Activated CD4-positive, alpha-beta T cell treated with anti-CD3 and anti-CD28 coated beads, Interleukin-2, amount 10 ng/mL, durations not matched to agents 7 days and 5 days (primary cell): ENCODE measurements at places on chromosomes 13 and 19. TPM values are rescaled to one million over a fixed set of nuclear protein-coding genes. Genes with fewer than 3 reads are reported as not detected.

Gene LILRA5
- not detected for total RNA-seq

DNA sequence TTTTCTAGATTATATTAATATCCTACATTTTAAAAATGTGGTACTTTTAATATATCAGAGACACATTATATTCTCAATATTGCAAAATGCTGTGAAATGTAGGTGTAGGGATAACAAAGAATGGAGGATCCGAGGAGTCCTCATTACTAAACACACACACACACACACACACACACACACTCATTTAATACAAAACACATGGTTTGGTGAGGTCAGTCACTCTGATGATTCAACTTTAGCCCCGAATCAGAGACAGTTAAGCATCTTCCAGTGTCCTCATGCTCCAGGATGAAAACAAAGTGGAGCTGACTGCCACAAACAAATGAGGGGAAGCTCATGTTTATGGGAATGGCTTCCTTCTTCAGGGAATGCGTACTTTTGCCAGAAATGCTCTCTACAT lies 147.5 kb downstream of the CYSLTR2 start:
- no peak overlapping the region for H3K4me3 ChIP-seq
- H3K36me3 ChIP-seq = no peaks in the 10 kb centered on the region
- peaks cover 5% of the 10 kb centered on the region for H3K27me3 ChIP-seq
- peaks cover 16% of the 10 kb centered on the region for H3K4me1 ChIP-seq
- DNase-seq = no peak
- no peak overlapping the region for H3K27ac ChIP-seq

DNA sequence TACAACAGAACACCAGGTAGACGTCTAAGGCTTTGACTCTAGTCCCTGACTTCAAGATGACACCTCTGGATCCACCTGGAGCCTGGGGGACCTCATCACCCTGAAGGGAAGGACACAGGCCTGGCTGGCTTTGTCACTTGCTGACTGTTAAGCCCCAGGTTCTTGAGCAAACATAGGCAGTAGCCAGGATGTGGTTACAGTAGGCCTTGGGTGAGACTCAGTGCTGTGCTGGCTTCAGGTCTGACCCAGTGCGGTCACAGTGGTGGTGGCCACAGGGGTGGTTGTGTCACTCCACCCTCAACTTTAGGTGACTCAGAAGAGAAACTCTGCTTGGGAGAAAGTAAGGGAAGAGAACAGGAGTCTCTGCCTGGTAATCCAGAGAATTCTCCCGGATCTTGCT lies 497.8 kb downstream of the UQCRFS1 start:
- H3K4me1 ChIP-seq = no peaks in the 10 kb centered on the region
- H3K36me3 ChIP-seq = no peaks in the 10 kb centered on the region
- peaks cover 4% of the 10 kb centered on the region for H3K27me3 ChIP-seq
- no peak overlapping the region for H3K27ac ChIP-seq
- DNase-seq = no peak
- no peak overlapping the region for H3K4me3 ChIP-seq

DNA sequence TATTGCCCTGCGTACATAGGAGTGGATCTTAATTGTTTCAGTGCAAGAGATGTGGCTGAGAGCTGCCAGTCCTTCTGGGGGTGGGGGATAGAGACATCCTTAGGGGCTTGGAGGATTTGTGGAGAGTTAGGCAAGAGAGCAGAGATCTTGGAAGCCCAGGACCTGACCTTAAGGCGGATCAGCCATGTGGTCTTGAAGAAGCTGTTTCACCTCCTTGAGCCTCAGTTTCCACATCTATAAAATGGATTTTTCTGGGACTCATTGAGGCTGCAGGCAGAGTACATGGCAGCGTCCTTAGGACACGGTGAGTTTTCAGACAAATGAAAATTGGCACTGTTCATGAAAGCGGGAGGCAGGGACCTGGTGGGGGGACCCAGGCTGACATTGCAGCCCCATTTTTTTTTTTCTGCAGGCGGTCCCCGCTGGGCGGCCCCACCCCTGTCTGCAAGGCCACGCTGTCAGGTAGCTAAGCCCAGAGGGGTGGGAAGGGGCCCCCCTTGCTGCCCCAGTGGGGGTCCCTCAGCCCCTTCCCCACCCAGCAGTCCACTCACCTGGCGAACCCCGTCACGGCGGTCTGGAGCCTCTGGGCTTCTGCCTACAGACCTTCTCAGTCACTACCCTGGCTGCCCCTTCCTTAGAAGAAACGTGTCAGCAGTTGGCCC lies 30.0 kb downstream of the PDE4A start:
- no peak overlapping the region for H3K27ac ChIP-seq
- no peak overlapping the region for H3K4me3 ChIP-seq
- no peaks in the 10 kb centered on the region for H3K27me3 ChIP-seq
- H3K36me3 ChIP-seq = no peaks in the 10 kb centered on the region

DNA sequence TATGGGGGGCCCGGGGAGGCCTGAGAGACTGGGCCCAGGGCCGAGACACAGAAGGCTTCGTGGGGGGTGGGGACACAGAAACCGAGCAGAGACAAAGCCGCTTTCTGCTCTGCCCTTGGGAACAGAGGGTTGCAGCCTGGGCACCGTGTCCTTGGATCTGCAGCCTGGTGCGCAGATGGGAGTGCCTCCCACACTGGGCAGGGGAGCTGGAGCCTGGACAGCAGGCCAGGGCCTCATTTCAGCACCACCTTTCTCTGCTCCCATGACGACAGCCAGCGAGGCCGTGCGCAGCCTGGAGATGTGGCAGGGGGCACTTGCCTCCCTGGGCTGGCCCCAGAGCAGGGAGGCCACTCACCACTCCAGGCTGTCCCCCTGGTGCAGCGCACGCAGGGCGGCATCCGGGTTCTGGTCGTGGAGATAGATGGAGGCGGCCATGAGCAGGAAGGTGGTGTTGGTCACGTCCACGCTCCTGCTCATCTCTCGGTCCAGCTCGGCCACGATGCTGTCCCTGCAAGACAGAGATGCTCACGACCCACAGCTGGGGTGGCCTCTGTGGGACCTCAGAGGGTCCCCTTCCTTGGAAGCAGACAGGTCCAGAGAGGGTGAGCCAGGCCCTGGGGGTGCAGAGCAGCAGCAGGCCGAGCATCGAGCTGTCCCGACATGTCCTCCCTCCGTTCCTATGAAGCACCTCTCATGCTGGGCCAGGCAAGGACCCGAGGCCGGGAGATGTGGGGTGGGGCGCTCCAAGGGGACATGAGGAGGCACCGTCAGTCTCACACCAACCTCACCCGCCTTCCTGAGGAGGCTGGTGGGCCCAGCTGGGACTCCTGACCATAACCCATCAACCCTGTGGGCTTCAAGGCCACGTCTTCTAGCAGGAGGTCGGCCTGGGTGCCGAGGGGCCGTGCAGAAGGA lies 10.9 kb upstream of the CERS1 start:
- H3K4me1 ChIP-seq = no peaks in the 10 kb centered on the region
- no peak overlapping the region for H3K27ac ChIP-seq
- H3K36me3 ChIP-seq = peaks cover 9% of the 10 kb centered on the region
- no peak for DNase-seq
- H3K4me3 ChIP-seq = no peak overlapping the region
